ENCODE measurements at places on chromosomes 1 and 21.
A peak's percentile ranks its signal among the peaks of the same experiment; 100 is the strongest.

GRCh38 chr1:26790551-26790953 is 2.8 kb downstream of the PIGV start:
- no peak for DNase-seq

GRCh38 chr1:216523449-216524190 is 100.4 kb upstream of the USH2A start:
- DNase-seq, result no peak

GRCh38 chr1:147168626-147169058 is 3.6 kb downstream of the PRKAB2 start:
- no peak for DNase-seq

DNA sequence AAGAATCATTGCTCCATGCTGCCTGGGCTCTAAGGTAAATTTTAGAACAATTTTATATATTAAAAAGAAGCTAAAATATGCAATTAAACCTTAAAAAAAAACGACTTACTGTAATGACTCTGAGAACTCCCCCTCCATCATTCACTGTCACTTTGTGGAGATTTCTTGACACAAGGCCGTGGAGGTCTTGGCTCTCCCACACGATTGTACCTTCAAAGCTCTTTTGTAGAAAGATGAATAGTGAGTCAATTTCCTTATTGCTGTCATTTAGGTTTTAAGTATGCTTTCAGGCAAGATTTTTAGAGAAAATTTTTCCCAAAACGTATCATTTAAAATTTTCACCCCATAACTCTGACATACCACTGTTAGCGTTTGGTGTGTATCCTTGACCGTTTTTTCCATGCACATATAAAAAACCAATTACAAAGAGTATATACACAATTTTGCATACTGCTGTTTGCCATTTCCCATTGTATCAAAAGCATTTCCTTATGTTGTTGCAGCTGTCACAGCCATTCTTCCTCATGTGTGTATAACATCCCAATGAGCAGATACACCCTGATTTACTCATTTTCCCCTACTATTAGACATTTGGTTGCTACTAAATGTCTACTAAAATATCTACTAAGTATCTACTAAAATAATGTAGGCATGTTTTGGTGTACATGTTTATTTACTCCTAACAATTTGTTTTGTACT is 33.4 kb downstream of the B3GALNT2 start:
- DNase-seq, result no peak

DNA sequence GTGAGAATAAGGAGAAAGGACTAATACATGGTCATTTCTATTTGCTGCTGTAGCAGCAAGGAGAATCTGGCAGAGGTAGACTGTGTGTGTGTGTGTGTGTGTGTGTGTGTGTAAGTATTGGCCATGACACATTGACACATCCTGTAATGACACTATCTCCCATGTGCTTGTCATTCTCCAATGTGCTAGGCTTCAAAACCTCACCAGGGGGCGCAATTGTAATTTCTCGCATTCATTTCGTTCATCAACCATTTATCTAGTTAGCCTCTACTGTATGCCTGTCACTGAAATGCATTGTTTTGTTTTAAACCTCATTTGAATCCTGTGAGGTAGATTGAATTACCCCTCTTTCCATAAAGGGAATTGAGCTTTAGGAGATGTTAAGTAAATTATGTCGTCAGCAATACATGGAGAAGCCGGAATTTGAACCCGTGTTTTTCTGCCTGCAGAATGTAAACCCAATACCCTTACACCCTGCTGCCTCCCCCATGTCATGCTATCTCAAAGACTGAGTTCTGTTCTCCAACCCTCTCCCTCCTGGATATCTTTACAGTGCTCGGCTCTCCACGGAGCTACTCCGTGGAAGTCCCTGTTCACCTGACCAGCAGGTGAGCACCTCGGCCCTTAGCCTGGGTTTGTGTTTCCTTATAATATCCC is 100.8 kb downstream of the UCK2 start:
- DNase-seq, result peak; percentile 63

DNA sequence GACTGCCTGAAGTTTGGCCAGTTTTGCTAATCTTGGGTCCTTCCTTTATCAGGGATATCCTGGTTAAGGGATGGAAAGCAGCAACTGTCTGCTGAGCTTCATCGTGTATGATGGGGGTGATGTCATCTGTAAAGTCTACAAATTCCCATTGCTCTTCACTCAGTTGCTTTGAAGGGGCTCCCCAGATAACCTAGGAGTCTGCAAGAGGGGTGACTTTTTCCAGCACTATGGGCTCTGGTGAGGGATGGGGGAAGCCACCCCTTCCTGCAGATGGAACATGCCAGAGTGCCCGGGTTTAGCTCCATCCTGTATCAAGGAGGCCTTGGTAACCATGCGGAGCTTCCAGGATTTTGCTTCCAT is 28.4 kb downstream of the EDARADD start:
- no peak for DNase-seq

DNA sequence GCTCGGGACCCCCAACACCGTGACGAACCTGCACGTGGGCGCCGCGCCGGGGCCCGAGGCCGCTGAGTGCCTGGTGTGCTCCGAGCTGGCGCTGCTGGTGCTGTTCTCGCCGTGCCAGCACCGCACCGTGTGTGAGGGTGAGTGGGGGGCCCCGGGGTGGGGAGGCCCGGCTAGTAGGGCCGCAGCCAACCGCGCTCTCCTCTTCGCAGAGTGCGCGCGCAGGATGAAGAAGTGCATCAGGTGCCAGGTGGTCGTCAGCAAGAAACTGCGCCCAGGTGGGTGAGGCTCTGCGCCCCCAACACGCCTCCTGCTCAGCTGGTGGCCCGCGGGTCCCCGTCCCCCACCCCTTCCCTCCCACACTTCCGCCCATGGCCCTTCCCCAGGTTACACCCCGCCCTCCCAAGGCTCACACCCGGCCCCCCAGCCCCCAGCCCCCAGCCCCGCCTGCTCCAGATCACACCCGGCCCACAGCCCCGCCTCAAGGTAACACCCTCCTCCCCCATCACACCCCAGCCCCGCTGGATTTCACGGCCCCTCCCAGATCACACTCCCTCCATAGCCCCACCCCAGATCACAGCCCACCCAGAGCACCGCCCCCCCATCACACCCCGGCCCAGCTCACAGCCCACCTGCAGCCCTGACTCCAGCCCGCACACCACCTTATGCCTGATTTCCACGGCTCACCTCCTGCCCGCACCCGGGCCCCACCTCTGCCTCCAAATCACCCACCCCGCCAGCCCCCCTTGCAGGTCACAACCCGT is 2.4 kb upstream of the MMP23B start:
- DNase-seq, result no peak

DNA sequence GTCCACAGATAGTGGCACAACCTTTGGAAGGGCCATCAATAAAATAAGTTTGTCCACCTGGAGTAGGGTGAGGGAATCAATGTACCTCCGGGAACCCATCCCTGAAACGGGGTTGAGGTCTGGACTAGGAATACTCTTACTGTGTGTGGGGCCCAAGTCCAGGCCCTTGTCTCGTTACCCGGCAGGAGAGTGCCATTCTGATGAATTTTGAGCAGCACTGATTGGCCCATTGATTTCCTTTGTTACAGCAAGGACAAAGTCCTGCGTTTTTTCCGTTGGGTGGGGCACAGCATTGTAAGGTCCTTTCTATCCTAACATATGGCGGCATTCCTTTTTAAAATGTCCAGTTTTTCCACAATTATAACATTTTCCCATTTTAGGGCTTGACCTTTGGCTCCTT is 75.2 kb downstream of the AXDND1 start:
- DNase-seq, result no peak

GRCh38 chr1:174746024-174746808 is 253.5 kb upstream of the CACYBP start:
- DNase-seq, result no peak

DNA sequence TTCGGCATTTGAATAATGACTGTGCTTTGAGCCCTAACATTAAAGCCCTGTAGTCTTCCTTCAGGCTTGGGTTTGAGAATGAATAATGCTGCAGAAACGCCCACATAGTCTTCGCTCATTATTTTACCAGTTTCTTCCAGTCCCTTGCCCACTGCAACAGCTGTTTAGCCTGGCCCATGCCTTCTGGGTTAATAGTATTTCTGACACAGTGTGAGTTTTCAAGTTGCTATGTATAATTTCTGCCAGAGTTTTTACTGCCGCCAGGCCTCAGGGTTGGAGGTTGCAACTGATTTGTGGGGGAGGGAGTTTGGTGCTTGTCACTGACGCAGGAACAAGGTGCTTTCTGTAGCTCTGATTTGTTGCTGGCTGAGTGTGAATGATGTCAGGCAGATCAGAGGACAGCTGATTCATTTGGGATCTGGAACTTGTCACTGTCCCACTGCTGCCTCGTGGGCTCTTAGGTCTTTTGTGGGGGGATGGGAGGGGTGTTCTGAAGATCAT is 109.8 kb downstream of the MAST2 start:
- DNase-seq, result no peak

DNA sequence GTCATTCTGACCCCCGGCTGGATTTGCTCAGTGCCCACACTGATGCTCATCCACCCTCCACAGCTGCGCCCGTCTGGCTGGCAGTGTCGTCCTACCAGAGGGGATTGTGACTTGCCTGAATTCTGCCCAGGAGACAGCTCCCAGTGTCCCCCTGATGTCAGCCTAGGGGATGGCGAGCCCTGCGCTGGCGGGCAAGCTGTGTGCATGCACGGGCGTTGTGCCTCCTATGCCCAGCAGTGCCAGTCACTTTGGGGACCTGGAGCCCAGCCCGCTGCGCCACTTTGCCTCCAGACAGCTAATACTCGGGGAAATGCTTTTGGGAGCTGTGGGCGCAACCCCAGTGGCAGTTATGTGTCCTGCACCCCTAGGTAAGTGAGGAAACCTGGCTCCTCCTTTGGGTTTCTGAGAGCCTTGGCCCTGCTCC is 5.7 kb upstream of the EFNA4 start:
- DNase-seq, result no peak

DNA sequence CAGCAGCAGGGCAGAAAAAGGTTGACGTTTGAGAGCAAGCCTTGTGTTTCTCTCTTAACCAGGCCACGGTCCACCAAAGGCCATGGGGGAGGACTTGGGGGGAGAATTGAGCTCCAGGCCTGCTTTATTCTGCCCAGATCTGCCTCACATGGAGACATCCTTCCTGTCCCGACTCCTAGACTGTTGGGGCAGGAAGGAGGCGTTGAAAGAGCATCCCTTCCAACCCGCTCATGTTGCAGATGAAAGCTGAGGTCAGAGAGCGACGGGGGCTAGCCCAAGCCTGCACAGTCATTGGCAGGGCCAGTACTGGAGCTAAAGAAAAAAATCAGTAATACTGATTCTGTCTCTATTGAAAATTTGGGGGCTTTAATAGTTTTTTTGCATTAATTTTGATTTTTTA is 46.6 kb downstream of the MYOM3 start:
- no peak for DNase-seq

- DNase-seq, result no peak
Measured at GRCh38 chr1:184791550-184791900, 36.9 kb upstream of the EDEM3 start.

- DNase-seq, result no peak
Measured at GRCh38 chr1:117098287-117098890, 23.2 kb downstream of the TRIM45 start.

- no peak for DNase-seq
Measured at GRCh38 chr21:32807717-32808380, 36.3 kb upstream of the PAXBP1 start.

DNA sequence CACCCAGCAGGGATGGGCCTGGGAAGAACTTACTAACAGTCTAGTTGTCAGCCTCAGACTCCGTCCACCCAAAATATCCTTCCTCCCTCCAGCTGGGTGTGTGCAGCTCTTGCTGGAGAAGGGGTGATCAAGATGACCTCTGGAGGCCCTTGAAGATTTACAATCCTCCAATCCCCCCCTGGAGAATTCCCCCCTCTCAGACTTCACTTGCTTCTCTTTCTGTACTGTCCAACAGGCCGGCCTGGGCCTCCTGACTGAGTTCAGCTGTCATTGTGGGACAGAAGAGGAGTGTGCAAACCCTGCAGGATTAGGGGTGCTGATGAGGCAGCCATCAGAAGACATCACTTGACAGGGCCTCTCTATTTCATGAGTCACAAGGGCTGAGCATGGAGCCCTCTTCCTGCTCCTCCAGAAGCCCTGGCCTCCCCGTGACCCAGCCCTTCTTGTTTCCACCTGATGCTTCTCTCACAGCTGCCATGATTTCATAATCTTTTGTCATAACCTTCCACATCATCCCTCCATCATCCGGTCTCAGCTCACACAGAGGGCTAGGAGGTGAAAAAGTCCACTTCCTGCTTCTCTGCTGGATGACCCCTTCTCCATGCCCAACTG is 17.5 kb upstream of the IGFN1 start:
- DNase-seq, result no peak

- no peak for DNase-seq
Measured at GRCh38 chr1:71223641-71224340, 143.0 kb upstream of the ZRANB2 start.

DNA sequence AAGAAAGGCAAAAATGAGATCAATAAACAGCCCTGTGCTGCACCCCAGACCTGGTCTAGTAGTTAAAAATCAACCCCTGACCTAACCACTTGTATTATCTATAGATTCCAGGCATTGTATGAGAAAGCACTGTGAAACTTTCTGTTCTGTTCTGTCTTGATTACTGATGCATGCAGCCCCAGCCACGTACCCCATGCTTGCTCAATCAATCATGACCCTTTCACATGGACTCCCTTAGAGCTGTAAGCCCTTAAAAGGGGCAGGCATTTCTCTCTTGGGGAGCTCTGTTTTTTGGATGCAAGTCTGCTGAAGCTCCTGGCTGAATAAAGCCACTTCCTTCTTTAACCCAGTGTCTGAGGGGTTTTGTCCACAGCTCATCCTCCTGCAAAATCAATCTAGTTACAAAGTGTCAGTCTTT is 24.2 kb upstream of the CD34 start:
- no peak for DNase-seq

DNA sequence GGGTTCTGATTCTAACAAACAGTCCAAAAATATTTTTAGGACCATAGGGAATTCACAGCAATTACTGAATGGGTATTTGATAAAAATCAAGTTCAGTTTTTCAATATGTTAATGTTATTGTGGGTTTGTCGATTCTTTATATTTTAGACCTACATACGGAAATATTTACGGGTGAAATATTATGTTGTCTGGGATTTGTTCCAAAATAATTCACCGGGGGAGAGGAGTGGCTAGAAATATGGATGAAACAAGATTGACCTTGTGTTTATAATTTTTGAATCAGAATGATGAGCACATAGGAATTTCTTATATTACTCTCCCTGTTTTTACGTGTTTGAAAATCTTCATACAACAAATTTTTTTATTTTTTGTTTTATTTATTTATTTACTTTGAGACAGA is 56.7 kb upstream of the USP1 start:
- DNase-seq, result no peak

- DNase-seq, result no peak
Measured at GRCh38 chr1:241770115-241770514, 77.9 kb upstream of the EXO1 start.

DNA sequence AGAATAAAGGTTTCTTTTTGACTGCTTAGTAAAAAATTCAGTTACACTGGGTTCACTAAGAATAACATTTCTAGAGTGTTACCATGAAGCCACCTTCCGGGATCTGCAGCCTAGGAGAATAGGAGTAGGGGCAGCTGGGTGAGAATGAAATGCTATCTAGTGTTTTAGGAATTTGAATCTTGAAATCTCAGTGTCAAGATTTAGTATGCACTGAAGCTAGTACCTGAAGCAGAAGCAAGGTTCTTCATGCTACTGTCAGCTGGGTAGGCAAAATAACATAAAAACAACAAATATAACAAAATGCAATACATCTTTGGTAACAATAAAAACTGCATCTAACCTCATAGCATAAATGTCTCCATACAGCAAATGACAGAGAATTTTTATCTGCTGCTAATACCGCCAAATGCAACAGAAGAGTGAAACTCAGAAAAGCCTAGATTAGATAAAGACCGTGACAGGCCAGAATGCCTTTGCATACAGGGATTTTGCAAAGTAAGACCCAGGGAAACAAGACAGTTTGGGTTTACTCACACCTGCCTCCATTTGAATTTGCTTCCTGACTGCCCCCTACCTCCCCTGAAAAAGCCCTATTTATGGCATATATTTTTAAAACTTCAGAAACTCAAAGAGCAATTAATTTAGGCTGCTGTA is 58.2 kb downstream of the GADD45A start:
- no peak for DNase-seq
